ENCODE measurements at places on chromosomes 3 and 15. TPM values are rescaled to one million over a fixed set of nuclear protein-coding genes. Genes with fewer than 3 reads are reported as not detected.

The KLF15 gene
- 28.5 TPM for total RNA-seq

The GOLGA6B gene
- total RNA-seq, result not detected

DNA sequence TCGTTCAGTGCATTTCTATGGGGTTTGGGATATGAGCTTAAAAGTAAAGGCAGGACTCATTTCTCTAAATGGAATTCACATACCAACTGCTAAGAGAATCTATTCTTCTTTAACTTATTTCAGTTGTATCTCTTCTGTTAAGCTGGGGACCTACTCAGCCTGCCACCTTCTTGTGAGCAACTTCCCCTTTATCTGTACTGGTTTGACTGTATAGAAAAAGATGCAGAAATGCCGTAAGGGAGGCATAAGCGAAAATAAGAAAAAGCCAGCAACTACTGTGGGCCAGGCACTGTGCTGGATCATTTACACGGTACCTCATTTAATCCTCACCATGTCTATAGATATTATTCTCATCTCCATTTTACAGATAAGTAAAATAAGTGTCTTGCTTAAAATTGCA lies 38.4 kb downstream of the RBMS3 start:
- no peak for DNase-seq

GRCh38 chr15:40460404-40460803 lies 10.4 kb upstream of the CHST14 start:
- DNase-seq, result no peak

The GATM gene
- 56.4 TPM for total RNA-seq
